SK-N-DZ (cell line): ENCODE measurements at places on chromosomes 1 and 21.

DNA sequence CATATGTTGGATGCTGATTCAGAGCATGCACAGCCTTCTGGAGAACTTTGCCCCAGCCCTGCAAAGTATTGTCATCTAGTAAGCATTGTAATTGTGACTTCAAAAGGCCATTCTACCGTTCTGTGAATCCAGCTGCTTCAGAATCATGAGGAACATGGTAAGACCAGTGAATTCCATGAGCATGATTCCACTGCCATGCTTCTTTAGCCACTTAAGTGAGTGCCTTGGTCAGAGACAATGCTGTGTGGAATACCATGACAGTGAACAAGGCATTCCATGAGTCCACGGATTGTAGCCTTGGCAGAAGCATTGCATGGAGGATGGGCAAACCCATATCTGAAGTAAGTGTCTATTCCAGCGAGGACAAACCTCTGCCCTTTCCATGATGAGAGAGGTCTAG is 123.7 kb downstream of the S1PR1 start:
- no peak for DNase-seq

GRCh38 chr1:168360151-168361021 is 79.7 kb downstream of the TBX19 start:
- no peak for DNase-seq

GRCh38 chr1:179298952-179299351 is 5.4 kb downstream of the SOAT1 start:
- DNase-seq, result no peak

DNA sequence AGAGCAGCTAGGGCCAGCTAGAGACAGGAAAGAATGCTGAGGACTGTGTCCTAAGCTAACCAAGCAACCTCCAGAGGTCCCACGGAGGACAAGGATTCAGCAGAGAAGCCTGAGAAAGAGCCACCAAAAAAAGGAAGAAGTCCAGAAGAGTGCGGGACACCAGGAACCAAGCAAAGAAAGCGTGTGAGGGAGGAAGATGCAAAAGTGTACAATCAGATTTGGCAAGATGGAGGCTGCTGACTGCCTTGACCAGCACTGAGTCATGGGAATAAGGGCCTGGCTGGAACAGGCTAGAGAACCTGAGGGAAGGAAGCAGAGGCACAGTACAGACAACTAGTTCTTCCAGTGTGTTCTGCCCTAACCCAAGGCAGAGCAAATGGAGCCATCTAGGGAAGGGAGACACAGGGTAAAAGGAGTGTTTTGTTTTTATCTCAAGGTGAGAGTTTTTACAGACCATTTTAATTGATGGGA is 18.5 kb downstream of the TP53BP2 start:
- DNase-seq, result no peak

DNA sequence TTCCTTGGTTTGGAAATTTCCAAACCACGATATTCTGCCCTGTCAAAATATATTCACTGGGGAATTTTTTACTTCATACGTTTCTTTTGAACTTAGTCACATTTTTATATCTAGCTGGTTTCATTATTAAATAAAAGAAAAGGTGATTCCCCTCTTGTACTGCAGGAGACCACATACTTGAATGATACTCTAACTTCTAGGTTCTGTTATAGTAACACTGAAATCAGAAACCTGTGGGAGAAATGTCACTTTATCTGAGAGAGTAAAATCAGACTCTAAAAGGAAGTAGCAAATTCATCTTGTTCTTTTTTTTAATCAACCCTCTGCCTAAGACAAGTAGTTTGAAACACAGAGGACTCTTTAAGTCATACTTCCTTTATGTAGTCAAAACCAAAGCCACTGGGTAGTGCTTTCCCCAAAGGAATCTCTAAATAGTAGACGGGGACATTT is 34.4 kb downstream of the MRPL39 start:
- no peak for DNase-seq

DNA sequence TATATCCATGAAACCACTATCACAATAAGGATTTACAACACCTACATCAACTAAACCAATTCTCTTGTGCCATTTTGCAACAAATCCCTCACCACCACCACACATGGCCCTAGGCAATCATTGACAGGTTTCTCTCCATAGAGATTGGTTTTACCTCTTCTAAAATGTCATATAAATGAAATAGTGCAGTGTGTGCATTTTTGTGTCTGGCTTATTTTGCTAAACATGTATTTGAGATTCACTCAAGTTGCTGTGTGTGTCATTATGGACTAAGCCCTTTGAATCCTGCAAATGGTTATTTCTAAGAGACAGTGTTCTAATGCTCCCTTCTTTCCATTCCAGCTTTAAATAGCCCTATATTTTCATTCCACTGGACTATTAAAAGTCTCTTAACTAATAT is 179.7 kb upstream of the LRRC7 start:
- no peak for DNase-seq

DNA sequence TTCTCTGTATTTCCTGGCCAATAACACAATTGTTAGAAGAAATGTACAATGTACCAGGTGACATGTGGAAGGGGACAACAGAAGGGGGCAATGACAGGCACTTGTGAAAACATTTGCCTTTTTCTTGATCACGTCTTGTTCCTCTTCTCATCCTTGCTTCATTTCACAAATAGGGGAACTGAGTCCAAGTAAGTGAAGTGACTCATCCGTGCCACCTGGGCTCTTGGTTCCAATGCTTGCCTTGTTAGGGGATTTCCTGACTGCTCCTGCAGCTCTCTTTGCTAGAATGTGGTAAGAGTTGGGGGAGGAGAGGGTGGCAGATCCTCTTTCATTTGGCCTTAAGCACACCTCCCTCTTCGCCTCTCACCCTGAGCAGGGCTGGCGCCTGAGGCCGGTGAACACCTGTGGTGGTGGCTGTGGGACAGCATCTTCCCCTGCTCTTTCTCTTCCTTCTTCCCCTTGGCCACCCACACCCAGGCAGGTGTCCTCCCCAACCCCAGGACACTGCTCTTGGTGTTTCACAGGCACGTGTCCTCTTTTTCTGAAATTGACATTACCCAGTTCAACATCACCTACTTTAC is 2.2 kb upstream of the RHEX start:
- no peak for DNase-seq

DNA sequence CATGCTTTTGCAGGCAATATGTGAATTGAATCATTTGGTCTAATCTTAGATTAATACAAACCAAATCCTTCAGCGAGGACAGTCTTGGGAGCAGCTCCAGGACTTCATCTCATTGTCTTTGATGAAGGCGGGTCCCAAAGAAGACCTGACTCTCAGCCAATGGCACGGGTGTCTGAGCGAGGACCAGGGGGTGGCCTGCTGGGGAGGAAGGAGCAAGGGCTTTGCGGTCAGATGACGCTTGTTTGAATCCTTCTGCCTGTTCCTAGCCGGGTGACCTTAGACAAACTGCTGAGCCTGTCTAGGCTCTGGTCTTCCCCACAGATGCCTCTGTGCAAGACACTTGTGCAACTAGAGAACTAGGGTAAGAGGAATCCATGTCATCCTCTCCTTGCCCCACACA is 312.1 kb upstream of the VAMP3 start:
- DNase-seq, result no peak

GRCh38 chr21:44949161-44949778 is 9.4 kb downstream of the SLX9 start:
- no peak for DNase-seq

GRCh38 chr1:213927846-213928245 is 59.9 kb upstream of the PROX1 start:
- no peak for DNase-seq

DNA sequence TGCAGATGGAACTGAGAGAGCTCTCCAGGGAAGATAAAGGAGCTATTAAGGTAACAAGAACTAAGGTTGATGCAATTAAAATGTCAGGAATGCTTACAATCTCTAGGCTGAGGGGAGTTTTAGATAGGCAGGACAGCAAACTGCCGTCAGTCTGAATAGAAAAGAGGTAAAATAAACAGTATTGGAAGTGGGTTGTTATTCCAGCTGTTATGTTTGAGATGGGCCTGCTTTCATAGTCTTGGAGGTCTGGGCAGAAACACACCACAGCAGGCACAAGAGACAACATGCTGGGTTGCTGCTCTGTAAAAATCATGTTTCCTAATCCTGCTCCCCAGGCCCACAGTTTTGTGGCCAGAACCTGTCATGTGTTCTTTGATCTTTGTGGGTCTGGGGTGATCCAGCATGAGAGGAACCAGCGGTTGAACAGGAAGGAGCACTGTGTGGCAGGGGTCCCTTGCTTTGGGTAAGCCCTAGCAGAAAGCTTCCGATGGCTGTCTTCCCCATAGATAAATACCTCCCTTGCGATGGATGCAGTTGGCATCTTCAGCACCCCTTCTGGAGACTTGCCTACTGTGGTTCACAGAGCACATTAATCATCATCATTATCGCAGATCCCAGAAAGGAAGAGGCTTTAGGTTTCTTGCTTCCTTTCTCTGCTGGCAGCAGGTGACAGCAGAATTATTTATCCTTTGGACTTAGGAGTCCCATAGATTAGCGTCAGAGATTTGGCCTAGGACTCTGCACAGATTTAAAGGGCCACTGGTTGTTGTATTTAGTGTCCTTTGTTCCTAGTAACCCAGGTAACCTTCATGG is 97.1 kb downstream of the AK5 start:
- peak; percentile 74 for DNase-seq

GRCh38 chr1:193827516-193827915 is 641.1 kb upstream of the B3GALT2 start:
- DNase-seq, result no peak
